ENCODE measurements at places on chromosomes 5 and 9. TPM values are rescaled to one million over a fixed set of nuclear protein-coding genes. Genes with fewer than 3 reads are reported as not detected.
A peak's percentile ranks its signal among the peaks of the same experiment; 100 is the strongest.

- DNase-seq: no peak
Measured at GRCh38 chr9:103802068-103802467, 292.0 kb upstream of the SMC2 start.

DNA sequence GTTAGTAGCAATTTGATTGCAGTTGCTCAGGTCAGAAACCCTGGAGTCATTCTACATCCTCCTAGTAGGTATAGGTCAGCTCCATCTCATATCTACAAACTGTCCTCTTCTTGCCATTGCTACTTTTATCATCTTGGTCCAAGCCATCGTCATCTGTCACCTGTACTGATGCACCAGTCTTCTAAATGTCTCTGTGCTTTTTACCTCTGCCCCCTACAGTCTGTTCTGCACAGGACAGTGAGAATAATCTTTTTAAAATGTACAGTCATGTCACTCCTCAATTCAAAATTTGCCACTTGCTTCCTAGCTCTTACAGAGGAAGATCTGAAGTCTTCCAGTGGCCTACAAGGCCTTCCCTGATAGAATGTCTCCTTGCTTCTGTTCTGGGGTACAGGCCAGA, 6.8 kb downstream of the NNT start:
- DNase-seq: no peak

DNA sequence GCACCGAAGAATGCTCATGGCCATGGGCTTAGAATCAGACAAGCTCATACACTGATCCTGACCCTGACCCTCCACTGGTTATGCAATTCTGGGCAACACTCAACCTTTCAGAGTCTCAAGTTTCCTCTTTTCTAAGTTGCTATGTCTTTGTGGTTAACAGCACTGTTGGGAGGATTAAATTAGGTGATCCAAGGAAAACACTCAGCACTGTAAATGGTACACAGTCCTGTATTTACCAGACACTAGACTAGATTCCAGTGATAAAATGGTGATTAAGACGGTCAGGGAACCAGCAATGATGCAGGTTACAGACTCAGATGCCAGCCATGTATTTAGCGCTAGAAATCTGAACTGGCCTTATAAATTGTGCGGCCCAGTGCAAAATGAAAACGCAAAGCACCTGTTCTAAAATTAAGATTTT, 8.1 kb downstream of the ARL15 start:
- DNase-seq: no peak

GRCh38 chr5:132183723-132184122, 43.9 kb downstream of the P4HA2 start:
- DNase-seq: no peak

GRCh38 chr5:75681125-75681830, 36.0 kb downstream of the POC5 start:
- no peak for DNase-seq

DNA sequence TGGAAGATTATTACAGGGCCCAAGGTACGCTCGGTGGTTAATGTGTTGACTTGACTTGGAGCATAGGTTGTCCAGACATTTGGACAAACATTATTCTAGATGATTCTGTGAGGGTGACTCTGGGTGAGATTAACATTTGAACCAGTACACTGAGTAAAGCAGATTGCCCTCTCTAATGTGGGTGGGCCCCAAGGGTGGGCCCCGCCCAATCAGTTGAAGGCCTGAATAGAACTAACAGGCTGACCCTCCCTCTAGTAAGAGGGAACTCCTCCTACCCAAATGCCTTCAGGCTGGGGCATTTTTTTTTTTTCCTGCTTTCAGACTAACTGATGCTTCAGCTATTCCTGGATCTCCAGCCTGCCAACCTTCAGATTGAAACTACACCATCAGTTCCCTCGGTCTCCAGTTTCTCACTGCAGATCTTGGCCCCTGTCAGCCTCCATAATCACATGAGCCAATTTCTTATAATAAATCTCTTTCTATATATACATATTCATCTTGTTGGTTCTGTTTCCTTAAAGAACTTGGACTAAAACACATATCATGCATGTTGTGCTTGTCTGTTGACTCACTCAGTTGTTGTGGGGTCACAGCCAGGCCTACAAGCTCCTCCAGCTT, 338.1 kb upstream of the BRINP1 start:
- DNase-seq: no peak

GRCh38 chr5:178249191-178249989, 16.8 kb upstream of the PHYKPL start:
- peak; percentile 96 for DNase-seq

- no peak for DNase-seq
Measured at GRCh38 chr5:95162231-95162992, 122.5 kb downstream of the MCTP1 start.

GRCh38 chr5:54936201-54936600, 49.2 kb downstream of the ESM1 start:
- DNase-seq: no peak

GRCh38 chr5:52692039-52692438, 95.7 kb upstream of the ITGA1 start:
- DNase-seq: no peak

GRCh38 chr9:105072476-105072875, 144.5 kb upstream of the ABCA1 start:
- no peak for DNase-seq

GRCh38 chr5:11143456-11144267, 382.6 kb upstream of the DAP start:
- DNase-seq: no peak

The DNAI1 gene
- not detected for total RNA-seq

The PTPN3 gene
- 2.8 TPM for total RNA-seq

The OR1N2 gene
- total RNA-seq: not detected

Measured in MG63 (cell line).